AML-193 (cell line): ENCODE measurements at places on chromosomes 3 and 15.

GRCh38 chr3:183330881-183331280 lies 77.8 kb downstream of the B3GNT5 start:
- DNase-seq: no peak

- DNase-seq: no peak
Measured at GRCh38 chr15:67400890-67401289, 120.0 kb upstream of the C15orf61 start.

DNA sequence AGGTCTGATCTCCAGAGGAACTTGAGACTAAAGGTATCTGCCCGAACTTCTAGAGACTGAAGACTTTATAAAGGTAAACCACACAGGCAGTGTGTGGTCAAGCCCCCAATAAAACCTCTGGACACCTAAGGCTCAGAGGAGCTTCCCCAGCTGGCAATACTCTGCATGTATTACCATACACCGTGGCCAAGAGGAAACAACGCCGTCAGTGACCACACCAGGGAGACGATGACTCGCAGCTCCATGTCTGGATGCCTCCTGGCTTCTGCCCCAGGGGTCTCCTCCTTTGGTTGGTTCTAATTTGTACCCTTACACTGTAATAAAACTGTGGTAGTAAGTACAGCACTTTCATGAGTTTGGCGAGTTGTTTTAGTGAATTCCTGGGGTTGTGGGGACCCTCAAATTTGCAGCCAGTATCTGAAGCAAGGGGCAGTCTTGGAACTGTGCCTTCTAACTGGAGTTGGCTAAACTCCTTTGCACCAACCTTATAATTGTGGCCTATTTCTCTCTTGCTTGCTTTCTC lies 32.1 kb upstream of the BCL2L10 start:
- DNase-seq: no peak

DNA sequence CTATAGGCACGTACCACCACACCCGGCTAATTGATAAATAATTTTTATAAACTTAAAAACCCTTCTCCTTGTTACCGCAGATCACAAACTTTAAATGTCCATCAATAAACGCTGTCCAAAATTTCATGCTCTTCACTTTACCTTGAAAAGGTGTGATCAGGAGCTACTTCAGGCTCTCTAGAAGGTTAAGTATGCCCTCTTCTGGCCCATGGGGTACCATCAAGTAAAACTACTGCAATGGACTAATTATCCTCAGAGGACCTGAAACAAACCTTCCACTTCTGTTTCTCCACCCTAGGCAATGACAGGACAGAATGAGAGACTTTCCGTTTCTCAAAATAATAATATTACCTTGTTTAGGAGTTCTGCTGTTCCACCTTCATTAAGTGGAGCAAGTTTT lies 9.2 kb downstream of the LZTFL1 start:
- DNase-seq: peak; percentile 8

GRCh38 chr3:27454914-27455313 lies 29.3 kb downstream of the SLC4A7 start:
- peak; percentile 17 for DNase-seq

DNA sequence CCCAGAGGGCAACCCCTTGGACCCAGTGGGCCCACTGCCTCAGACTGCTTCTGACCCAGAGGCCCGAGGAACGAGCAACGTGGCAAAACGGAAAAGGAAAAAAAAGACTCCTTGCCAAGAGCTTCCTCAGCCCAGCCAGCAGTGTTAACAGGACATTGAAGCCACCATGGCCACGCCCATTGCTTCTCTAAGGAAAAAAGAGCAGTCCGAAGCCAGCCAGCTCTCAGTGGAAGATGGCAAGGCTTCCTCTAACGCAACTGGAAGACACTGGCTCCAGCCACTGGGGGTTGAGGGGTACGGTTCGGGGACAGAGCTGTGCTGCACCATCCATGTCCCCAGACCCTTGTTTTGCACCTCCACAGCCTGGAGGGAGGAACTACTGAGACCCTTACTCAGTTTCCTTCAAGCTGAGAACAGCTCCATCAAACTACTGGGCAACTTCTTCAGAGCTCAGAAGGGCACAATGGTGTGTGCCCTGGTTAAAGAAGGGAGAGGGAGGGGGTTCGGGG lies 10.7 kb downstream of the BMF start:
- DNase-seq: peak; percentile 15

- no peak for DNase-seq
Measured at GRCh38 chr3:140308535-140308934, 369.3 kb upstream of the TRIM42 start.

- peak; percentile 76 for DNase-seq
Measured at GRCh38 chr3:137032465-137033120, 74.8 kb downstream of the IL20RB start.

- no peak for DNase-seq
Measured at GRCh38 chr3:127456471-127457093, 134.0 kb downstream of the TPRA1 start.

- DNase-seq: no peak
Measured at GRCh38 chr3:73866846-73867245, 242.1 kb upstream of the PDZRN3 start.

DNA sequence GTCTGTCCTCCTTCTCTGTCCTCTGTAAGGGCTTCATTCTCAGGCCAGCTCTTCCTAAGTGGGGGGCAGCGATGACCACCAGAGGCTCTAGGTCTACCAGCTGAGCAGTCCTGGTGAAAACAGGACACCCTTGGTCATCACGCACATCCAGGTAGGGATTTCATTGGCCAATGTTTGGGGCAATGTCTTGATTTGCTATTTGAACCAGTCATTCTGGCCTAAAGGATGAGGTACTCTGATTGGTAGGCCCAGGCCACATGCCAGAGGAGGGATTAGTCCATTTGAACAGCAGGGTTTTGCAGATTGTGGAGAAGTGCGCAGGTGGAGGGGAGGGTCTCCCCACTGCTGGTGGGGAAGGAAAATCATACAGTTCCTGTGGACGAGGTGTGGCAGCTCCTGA lies 57.3 kb downstream of the PLXNA1 start:
- DNase-seq: no peak

GRCh38 chr3:4949659-4950058 lies 29.6 kb upstream of the BHLHE40 start:
- DNase-seq: no peak

- DNase-seq: peak; percentile 88
Measured at GRCh38 chr3:188956839-188957489, 214.8 kb upstream of the TPRG1 start.

GRCh38 chr3:107284612-107285011 lies 92.6 kb upstream of the CCDC54 start:
- DNase-seq: no peak

DNA sequence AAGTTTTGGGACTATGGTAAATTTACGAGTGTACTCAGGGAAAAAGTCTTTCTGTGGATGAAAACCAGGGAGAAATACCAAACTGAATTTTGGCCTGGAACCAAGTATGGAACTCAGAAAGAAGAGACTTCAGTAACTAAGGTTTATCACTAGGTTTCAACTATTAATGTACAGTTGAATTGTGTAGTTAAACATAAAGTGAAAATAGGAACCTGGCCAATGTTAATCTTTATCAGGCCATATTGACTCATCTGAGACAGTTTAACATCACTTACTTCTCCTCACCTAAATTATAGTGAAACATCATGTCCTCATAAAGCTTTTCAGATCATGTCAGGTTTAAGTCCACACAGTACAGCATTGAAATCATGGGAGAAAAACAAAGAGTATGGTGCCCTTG lies 197.7 kb downstream of the LSAMP start:
- no peak for DNase-seq

DNA sequence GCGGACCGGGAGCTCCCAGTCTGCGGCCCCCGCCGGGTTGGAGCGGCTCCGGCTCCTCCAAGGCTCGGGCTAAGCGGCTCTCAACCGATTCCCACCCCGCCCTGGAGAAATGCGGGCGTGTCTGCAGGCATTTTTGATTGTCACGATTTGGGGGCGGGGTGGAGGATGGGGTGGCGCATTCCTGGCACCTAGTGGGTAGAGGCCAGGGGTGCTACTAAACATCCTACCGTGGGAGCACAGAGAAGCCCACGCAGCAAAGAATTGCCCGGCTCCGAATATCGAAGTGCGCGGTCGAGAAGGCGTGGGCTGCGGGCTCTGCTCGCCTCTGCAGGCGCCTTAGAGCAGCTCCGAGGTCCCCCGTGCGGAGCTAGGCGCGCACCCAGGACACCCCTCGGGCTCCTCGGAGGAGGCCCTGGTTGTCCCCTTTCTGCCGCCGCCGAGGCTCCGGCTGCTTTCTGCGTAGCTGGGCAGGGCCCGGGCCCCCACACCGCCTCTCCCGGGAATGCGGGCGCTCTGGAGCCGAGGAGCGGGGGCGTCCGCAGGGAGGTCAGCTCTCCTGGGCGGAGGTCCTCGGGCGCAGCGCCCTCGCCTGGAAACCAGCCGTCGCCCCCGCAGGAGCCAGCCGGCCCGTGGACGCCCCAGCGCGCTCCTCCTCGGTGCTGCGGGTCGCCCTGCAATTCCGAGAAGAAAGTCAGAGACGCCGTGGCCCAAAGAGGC lies 16.5 kb upstream of the LAMP3 start:
- no peak for DNase-seq

- peak; percentile 85 for DNase-seq
Measured at GRCh38 chr15:43239732-43240491, 19.1 kb upstream of the EPB42 start.

GRCh38 chr15:39918688-39919385 lies 1.2 kb downstream of the GPR176 start:
- DNase-seq: no peak

GRCh38 chr3:182521339-182521738 lies 272.0 kb upstream of the ATP11B start:
- DNase-seq: no peak

DNA sequence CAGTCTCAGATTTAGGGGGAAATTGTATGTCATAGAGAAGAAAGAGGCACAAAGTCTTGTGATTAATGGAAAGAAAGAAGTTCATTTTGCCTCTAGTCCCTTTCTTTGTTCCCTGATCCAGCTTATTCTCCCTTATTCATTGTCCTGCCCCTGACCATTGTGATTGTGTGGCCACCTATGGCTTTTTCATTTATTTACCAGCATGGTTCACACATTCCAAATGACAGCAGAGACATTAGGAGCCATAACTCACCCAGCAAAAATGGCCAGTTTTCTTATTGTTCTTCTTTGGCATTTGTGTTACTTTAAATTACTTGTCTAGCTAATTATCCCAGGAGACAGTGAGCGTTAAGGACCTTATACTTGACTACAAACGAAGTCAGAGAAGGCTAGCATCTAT lies 36.3 kb upstream of the SGO1 start:
- no peak for DNase-seq

- no peak for DNase-seq
Measured at GRCh38 chr3:115928376-115928775, 305.1 kb downstream of the GAP43 start.

DNA sequence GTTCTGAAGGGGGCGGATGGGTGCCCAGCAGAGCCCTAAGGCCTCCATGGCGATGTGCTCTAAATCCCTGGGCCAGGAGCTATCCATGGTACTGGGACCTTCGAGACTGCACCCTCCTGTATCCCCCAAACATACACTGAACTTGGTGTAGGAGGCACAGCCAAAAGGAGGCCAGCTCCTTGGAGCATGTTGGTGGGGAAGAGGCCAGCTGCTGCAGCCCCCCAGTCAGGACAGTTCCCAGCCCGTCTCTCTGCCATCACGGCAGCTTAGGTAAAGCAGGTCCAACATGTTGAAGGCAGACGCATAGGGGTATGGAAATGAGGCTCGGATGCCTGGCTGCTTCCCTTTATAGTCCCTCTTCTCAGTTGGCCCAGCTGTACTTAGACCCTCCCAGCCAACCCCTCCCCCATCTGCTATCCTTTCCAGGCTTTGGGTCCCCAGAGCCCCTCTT lies 1.8 kb downstream of the CAMKV start:
- peak; percentile 43 for DNase-seq

DNA sequence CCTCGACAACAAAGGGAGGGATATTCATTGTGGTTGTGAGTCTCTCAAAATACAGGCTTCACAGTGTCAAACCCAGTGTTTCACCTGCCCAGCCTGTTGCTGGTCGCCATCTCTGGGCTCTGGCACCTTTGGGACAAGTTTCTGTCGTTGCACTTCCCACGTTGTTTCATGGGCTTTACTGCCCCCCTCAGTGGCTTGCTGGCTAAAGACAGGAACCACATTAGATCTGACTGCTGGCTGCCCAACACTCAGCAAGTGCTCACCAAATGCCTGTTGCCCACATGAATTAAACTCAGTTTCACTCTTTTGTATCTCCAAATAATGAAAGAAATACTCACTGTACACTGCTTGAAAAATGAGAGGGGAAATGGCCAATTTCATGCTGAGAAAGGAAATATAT lies 27.6 kb downstream of the FOXL2 start:
- DNase-seq: no peak

DNA sequence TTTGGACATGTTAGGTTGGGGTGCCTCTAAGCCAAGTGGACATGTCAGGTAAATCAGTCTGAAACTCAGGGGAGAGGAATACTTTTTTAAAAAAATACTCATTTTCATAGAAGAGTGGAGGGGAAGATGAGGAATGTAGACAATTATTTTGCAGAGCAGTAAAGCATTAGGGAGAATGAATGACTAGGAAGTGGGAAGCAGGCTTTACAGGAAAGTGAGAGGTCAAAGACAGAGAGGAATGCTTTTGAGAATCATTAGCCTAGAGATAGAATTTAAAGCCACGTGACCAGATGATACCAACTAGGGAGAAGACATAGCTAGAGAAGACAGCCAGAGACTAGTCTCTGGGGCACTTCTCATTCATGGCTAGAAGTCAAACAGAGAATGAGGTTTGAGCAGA lies 91.0 kb downstream of the RAD18 start:
- no peak for DNase-seq

DNA sequence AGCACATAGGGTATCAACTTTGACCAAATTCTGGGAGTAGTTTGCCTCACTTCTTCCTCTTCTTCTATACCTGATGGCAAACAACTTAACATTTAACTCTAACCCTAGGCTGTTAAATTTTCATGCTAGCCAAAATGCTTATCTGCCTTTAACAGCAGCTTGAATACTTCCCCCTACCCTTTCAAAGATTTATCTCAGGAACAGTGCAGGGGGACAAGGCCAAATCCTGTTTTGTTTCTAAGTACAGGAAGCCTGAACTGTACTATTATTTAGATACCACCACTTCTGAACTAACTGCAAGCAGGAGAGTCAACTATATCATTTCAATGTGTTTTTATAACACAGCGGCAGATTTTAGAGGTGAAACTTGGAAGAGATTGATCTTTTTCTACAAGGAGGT lies 104.0 kb upstream of the CNTN6 start:
- DNase-seq: no peak

- DNase-seq: no peak
Measured at GRCh38 chr3:37588758-37589157, 272.9 kb upstream of the CTDSPL start.

DNA sequence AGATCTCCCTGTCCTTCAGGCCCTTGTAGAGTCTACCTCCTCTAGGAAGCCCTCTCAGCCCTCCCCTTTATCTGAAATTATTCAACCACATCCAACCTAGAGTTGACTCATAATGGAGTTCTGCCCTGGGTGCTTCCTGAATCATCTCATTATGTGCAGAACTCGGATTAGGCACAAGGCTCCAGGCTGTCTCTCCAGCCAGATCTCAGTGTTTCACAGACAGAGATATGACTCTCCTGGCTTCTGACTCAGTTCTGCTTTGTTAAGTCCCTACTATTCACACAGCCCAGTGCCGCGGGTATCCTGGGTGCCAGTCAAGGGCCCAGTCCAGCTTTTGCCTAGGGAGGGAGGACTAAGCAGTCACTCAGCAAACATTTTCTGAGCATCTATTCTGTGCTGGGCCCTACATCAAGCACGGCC lies 9.3 kb downstream of the STRA6 start:
- DNase-seq: no peak
